ENCODE measurements at places on chromosomes 16 and 17.

- DNase-seq = peak; percentile 81
Measured at GRCh38 chr16:84952335-84953189, 58.8 kb downstream of the ZDHHC7 start.

GRCh38 chr17:6555331-6556120 lies 829 bp downstream of the PITPNM3 start:
- DNase-seq = no peak

DNA sequence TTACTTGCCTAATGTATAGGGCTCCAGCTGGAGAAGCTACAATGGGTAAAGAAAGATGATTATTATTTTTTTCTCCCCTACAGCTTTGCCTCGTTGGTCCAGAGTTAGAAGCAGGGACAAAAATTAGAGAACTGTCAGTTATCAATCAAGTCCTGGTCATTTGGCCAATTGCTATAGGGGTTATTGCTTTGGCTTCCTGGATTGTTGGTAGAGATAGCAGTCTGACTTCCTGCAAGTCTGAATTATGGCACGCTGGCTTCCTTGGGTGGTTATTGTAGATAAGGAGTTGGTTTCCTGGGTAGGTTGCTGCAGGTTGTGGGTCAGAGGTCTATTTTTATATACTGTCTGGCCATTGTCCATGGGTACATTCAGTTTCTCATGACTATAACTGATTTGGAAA lies 84.7 kb upstream of the ELAC2 start:
- DNase-seq = no peak

- peak; percentile 35 for DNase-seq
Measured at GRCh38 chr17:1779571-1780131, 17.8 kb downstream of the SERPINF1 start.

DNA sequence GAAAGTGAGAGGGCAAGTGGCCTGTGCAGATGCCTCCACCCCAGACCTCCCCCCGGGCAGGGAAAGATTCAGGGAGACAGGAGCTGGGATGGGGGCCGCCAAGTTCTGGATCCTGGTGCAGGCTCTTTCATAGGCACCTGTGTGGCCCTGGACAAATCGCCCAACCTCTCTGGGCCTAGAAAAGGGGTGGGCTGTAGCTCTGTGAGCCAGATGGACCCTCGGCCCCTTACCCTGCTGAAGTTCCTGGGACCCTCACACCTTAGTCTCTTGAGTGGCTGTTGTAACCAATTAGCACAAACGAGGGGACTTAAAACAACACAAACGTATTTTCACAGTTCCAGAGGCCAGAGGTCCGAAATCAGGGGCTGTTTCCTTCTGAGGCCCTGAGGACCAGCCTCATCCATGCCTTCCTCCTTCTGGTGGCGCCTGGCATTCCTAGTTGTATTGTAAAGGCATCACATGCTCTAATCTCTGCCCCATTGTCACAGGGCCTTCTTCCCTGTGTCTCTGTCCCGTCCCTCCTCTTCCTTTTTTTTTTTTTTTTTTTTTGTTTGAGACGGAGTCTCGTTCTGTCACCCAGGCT lies 352.6 kb downstream of the SEC14L1 start:
- no peak for DNase-seq

DNA sequence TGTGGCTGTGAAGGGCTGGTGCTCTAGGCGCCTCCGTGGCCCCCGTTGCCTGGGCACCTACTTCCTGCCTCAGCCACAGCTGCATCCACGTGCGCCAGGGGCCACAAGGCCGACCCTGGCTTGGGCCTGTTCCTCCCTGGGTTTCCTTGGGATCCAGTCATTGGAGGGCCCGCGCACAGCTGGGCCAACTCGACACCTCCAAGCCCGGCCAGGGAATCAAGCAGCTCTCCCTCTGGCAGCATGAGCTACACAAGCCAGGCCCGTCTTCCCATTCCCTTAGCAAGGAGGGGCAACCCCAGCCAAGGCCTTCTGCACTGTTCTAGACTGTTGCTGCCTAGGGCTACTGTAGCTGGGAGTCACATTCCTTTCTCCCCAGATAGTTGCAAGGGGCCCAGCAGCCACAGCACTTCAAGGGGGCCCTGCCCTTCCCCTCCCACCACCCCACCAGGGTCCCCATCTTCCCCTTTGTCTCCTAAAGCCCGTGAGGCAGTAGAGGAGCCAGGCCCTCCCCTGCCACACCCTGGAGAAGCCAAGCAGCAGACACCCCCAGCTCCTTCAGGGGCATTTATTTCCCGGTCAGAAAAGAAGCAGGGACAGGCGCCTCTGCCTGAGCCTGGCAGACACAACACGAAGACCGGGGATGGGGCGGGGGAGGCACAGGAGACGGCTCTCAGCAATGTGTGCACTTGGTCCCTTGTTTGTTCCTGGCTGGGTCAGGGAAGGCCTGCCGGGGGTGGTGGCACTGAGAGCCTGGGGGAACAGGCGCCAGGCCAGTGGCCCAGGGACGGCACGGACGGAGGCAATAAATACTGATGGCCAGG lies 3.8 kb downstream of the ARHGDIA start:
- no peak for DNase-seq

- no peak for DNase-seq
Measured at GRCh38 chr16:61435346-61435745, 600.9 kb downstream of the CDH8 start.

DNA sequence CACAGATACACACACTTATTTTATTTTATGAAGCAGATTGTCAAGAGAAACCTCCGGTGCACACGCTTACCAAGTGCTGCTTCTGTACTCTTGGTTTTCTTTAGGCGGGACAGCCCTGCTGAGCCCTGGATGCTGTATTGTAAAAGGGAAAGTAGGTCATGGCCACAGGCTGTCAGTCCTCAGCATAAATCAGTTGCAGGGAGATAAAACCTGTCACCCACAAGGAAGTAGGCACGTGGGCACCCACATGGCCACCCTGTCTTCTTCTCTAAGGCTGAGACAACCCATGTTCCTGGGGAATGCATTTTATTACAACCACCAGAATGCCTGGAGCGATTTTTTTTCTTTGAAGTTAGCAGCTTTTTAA lies 59.3 kb downstream of the ASIC2 start:
- DNase-seq = no peak

DNA sequence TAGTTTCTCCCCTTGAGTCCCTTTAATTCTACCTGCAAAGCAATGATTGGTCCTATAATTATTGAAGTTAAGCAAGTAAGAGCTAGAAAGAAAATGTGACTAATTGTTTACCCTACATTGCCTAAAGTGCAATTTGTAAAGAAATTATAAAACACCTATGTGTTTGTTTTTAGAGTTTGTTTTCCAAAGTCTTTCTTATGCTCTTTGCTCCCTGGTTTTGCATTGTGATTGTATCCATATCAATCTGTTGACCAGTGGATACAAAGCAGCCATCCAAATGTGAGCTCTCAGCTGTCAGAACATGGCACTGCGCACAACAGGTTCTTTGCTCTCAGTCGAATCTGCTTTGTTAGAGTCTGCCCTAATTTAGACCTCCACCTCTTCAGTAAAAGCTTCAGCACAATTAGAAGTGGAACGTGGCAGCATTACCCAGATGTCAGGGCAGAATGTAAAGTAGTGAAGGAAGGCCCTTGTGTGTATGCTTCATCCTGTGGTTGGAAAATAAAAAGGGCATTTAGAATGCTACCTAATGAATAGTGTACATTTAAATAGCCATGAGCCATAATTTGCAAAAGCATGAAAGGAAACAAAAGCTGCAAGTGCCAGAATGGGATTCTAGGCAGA lies 70.5 kb downstream of the AATF start:
- DNase-seq = no peak

GRCh38 chr17:66746736-66747135 lies 88.2 kb upstream of the CACNG5 start:
- DNase-seq = no peak

- no peak for DNase-seq
Measured at GRCh38 chr16:70422543-70422942, 16.4 kb downstream of the ST3GAL2 start.

- no peak for DNase-seq
Measured at GRCh38 chr16:53043986-53044601, 8.6 kb downstream of the CHD9NB start.

DNA sequence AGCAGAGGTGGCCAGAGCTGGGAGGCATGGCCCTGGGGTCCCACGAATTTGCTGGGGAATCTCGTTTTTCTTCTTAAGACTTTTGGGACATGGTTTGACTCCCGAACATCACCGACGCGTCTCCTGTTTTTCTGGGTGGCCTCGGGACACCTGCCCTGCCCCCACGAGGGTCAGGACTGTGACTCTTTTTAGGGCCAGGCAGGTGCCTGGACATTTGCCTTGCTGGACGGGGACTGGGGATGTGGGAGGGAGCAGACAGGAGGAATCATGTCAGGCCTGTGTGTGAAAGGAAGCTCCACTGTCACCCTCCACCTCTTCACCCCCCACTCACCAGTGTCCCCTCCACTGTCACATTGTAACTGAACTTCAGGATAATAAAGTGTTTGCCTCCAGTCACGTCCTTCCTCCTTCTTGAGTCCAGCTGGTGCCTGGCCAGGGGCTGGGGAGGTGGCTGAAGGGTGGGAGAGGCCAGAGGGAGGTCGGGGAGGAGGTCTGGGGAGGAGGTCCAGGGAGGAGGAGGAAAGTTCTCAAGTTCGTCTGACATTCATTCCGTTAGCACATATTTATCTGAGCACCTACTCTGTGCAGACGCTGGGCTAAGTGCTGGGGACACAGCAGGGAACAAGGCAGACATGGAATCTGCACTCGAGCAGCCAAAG lies 2.3 kb downstream of the CSF3 start:
- no peak for DNase-seq

DNA sequence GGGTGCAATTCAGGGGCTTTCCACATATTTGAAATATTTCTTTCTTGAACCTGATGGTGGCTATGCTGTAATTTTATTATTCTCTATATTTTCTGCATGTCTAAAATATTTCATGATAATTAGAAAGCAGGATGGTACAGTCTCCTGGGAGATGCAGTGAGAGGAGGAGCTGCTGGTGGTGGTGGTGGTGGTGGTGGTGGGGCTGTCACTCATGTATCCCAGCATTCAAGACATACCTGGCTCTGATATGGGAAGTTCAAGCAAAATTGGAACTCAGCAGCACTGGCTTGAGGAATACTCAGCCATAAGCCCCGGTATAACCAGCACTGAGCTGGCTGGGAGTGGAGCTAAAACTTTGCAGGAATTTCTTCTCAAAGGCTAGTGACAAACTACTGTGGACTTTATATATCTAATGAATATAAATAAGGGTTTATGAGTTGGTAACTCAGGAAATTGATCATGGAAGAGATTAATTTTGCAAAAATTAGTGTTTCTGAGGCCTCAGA lies 200.3 kb downstream of the PRKCB start:
- no peak for DNase-seq

GRCh38 chr17:52209507-52209906 lies 51.0 kb upstream of the CA10 start:
- no peak for DNase-seq

GRCh38 chr16:50469744-50470321 lies 78.4 kb upstream of the NKD1 start:
- DNase-seq = no peak

DNA sequence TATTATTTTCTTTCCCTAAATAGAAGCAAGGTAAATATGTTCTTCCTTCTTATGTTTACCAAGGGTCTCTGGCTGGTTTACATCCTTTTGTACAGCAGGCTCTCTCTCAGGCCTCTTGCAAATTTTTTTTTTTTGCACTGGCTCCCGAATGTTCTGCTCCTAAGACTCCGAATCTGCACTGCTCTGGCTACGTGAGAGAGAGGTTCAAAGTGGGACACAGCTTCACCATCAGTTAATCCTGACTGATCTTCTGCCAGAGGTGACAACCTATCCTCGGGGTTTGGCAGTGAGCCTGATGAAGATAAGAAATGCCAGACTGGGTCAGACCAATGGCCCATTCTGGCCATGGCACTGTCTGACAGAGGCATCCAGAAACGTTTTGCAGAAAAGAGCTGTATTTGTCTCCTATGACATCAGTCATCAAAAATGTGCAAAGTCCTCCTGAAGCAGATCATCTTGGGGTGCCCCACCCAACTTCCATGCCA lies 136.9 kb downstream of the GRIN2A start:
- no peak for DNase-seq

DNA sequence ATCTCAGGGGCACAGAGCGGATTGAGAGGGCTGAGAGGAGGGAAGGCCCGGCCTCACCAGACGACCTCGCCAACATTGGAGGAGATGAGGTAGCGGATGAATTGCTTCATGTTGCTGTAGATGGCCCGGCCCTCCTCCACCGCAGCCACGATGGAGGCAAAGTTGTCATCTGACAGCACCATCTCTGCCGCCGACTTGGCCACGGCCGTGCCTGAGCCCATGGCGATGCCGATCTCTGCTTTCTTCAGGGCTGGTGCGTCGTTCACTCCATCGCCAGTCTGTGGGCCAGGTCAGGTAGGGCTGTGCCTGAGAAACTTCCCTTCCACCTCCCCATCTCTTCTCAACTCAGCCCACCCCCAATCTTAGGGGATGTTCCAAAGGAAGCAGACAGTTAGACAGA lies 21.1 kb upstream of the P2RX1 start:
- DNase-seq = no peak

- no peak for DNase-seq
Measured at GRCh38 chr17:46742565-46743270, 75.8 kb downstream of the WNT3 start.

DNA sequence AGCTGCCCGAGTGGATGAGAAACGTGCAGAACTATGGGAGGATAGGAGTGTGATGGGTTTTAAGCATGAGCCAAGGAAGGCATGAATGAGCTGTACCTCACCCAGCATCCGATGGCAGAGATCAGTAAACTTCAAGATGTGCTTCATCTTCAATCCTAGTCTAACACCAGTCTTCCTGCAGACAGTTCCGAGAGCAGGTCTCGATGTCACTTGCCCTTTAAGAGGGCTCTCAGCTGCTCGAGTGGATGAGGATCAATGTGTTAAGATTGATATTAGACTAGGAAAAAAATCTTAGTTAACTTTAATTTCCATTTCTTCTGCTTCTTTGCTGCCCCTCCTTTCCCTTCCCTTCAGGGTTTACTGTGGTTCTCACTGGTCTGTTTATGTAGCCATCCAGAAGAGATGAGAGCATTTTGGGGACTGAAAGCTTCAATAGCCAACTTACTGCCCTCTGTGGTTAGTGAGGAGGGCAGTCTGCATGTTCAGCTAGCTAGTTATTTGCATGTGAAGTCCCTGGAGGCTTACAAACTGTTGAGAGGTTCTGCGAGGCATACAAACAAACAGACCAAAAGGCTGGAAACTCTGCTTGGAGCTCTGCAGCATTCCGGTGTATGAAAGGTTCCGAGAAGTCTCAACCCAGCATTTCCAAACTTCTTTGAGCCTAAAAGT lies 15.3 kb downstream of the KLHL36 start:
- DNase-seq = no peak

- peak; percentile 80 for DNase-seq
Measured at GRCh38 chr17:57782062-57782490, 37.0 kb upstream of the CCDC182 start.
